ENCODE measurements at places on chromosomes 4 and X.

GRCh38 chrX:120499301-120500072, 30.4 kb upstream of the LAMP2 start:
- DNase-seq = no peak

GRCh38 chr4:76881375-76881774, 16.6 kb downstream of the SOWAHB start:
- peak; percentile 45 for DNase-seq

DNA sequence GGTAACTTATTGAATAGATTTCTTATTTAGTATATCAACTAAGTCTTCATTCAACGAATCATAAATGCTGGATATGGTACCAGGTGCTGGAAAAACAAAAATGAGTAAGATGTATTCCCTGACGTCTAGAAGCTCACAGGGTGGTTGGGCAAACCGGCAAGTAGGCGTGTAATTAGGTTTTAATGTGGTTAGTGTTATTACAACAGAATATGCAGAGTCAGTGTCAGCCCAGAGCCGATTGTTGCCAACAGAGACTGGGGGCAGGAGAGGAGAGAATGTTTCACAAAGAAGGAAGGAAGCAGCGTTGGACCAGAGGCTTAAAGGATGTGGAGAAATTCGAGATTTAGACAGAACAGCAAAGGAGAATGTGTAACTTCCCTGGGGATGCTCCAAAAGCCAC, 111.7 kb downstream of the TENM3 start:
- DNase-seq = no peak

GRCh38 chrX:138287205-138287877, 424.2 kb downstream of the FGF13 start:
- no peak for DNase-seq

- no peak for DNase-seq
These were observed 102.0 kb downstream of the ELOVL6 start for GRCh38 chr4:110096405-110096804.
